ENCODE measurements at places on chromosomes 6 and 20. TPM values are rescaled to one million over a fixed set of nuclear protein-coding genes. Genes with fewer than 3 reads are reported as not detected.

Gene ZNF341
- 4.1 TPM for total RNA-seq

Gene CST2
- not detected for total RNA-seq

Gene CPNE1
- total RNA-seq: 199 TPM

Gene GLP1R
- not detected for total RNA-seq

Gene NNAT
- total RNA-seq: 1.1 TPM

Gene ZNF311
- 0.76 TPM for total RNA-seq

DNA sequence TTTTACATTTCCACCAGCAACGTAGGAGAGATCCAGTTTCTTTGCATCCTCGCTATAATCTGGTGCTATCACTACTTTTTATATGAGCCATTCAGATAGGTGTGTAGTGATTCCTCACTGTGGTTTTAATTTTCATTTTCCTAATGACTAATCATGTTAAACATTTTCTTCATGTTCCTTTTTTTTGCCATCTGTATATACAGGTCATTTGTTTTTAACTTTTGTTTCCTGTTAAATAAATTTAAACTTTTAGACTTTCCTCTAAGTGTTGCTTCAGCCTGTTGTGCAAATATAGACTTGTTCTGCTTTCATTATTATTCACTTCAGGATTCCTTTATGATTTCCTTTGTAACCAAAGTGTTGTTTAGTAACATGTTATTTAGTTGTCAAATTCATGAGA is 697.4 kb downstream of the PTPRT start:
- H3K4me1 ChIP-seq: no peaks in the 10 kb centered on the region
- no peak overlapping the region for H3K27ac ChIP-seq
- no peaks in the 10 kb centered on the region for H3K27me3 ChIP-seq

DNA sequence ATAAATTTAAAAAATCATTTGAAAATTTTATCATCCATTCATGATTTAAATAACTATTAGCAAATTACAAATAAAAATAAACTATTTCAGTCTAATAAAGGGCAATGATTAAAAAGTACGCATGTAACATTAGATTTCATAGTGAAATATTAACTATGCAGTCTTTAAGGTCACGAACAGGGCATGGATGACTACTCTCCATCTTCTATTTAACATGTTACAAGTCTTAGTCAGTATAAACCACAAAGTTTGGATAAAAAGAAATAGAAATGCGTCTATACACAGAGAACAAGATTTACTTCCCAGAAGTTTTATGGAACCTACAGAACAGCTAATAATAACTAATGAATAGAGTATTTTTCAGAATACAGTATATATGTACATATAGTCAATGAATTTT is 1016.0 kb downstream of the EYS start:
- H3K27ac ChIP-seq: no peak overlapping the region
- no peak for DNase-seq
- no peaks in the 10 kb centered on the region for H3K27me3 ChIP-seq
- H3K36me3 ChIP-seq: no peaks in the 10 kb centered on the region
- no peaks in the 10 kb centered on the region for H3K4me1 ChIP-seq

DNA sequence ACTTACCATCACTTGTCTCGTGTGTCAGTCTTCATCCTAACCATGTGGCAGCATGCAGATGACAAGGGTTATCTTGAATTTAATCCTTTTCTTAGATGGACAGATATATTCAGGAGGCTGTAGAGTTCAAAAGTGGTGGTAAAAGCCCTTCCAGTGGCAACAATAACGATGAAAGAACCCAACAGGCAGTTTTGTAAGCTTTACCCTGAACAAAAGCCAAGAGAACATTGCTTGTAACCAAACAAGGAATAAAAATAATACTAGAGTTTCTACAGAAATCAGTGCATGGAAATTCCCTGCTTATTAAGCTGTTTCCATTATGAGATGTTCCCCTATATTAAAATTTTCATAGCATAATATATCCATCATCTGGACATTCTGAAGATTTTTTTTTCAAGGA is 69.7 kb downstream of the PDE7B start:
- H3K36me3 ChIP-seq: no peaks in the 10 kb centered on the region
- peaks cover 5% of the 10 kb centered on the region for H3K4me1 ChIP-seq
- H3K4me3 ChIP-seq: no peak overlapping the region
- H3K27ac ChIP-seq: no peak overlapping the region
- H3K27me3 ChIP-seq: no peaks in the 10 kb centered on the region
- DNase-seq: no peak

- H3K4me1 ChIP-seq: no peaks in the 10 kb centered on the region
- H3K36me3 ChIP-seq: no peaks in the 10 kb centered on the region
- DNase-seq: peak; percentile 47
Observed at GRCh38 chr6:104884867-104885517, 25.3 kb upstream of the HACE1 start.

DNA sequence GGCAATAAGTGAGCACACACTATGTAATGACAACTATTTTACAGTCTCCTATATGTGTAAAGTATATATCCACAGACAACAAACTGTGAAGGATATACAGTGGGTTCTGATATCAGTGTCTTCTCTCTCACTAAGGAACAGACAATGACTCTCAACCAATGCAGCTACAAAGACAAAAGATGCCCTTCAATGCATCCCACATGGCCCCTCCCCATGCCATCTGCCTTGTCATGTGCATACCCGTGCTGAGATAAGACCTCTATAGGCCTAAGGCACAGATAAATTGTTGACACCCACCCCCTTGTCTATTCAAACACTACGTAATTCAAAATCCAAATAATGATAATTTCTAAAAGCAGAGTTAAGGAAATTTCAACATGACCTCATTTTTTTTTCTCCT is 1123.5 kb upstream of the MAP3K7 start:
- H3K4me1 ChIP-seq: no peaks in the 10 kb centered on the region
- H3K4me3 ChIP-seq: no peak overlapping the region

DNA sequence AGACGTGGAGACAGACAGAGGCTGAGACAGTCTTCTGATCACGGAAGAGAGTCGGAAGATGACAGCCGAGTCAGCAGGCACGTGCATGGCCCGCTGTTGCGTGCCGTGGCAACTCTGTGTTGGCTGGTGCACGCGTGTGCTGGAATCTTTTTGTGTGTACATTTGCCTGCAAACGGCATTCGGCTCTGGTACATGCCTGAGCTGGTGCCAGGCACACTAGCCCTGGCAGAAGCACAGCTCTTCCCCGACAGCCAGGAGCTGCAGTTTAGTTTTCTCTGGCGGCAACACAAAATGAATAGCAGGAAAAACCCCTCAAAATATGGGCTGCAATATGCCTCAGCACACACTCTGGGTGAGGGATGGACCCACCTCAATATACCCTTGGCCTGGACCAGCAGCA is 769 bp upstream of the PDYN start:
- H3K36me3 ChIP-seq: no peaks in the 10 kb centered on the region
- no peak overlapping the region for H3K4me3 ChIP-seq
- no peaks in the 10 kb centered on the region for H3K27me3 ChIP-seq
- H3K4me1 ChIP-seq: no peaks in the 10 kb centered on the region
- H3K27ac ChIP-seq: no peak overlapping the region

- no peaks in the 10 kb centered on the region for H3K4me1 ChIP-seq
- no peak overlapping the region for H3K4me3 ChIP-seq
- no peak for DNase-seq
- H3K27ac ChIP-seq: no peak overlapping the region
- H3K27me3 ChIP-seq: no peaks in the 10 kb centered on the region
- no peaks in the 10 kb centered on the region for H3K36me3 ChIP-seq
Observed at GRCh38 chr6:55282115-55282514, 45.2 kb upstream of the GFRAL start.

DNA sequence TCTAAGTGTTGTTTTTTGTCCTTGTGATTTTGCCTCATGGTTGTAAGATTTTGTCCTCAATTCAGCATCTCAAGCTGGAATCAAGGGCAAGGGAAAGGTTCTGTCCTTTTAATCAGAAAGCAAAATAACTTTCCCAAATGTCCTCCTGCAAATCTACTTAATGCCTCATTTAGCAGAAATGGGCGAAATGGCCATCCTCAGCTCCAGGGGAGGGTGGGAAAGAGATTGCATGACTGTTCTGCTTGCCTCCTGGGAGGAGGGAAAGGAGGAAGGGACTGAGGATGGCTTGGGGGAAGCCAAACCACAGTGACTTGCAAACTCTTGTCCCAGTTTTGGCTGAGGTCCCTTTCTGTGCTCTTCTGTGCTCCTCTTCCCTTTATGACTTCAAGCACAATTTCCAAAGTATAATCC is 43.4 kb downstream of the TNFAIP3 start:
- no peaks in the 10 kb centered on the region for H3K4me1 ChIP-seq
- no peak for DNase-seq
- no peak overlapping the region for H3K4me3 ChIP-seq
- no peaks in the 10 kb centered on the region for H3K36me3 ChIP-seq
- H3K27ac ChIP-seq: no peak overlapping the region

GRCh38 chr20:61973515-61974356 is 91.9 kb downstream of the TAF4 start:
- H3K27me3 ChIP-seq: no peaks in the 10 kb centered on the region
- H3K4me1 ChIP-seq: no peaks in the 10 kb centered on the region
- no peak overlapping the region for H3K4me3 ChIP-seq
- no peak for DNase-seq

- no peaks in the 10 kb centered on the region for H3K36me3 ChIP-seq
- no peaks in the 10 kb centered on the region for H3K27me3 ChIP-seq
- H3K4me1 ChIP-seq: no peaks in the 10 kb centered on the region
Observed at GRCh38 chr6:95923518-95923917, 92.3 kb upstream of the FUT9 start.

Measured in upper lobe of left lung (tissue), 6 donors.